ENCODE measurements at places on chromosomes 1 and 21.

- DNase-seq = no peak
Observed at GRCh38 chr1:226638608-226639007, 90.0 kb downstream of the STUM start.

DNA sequence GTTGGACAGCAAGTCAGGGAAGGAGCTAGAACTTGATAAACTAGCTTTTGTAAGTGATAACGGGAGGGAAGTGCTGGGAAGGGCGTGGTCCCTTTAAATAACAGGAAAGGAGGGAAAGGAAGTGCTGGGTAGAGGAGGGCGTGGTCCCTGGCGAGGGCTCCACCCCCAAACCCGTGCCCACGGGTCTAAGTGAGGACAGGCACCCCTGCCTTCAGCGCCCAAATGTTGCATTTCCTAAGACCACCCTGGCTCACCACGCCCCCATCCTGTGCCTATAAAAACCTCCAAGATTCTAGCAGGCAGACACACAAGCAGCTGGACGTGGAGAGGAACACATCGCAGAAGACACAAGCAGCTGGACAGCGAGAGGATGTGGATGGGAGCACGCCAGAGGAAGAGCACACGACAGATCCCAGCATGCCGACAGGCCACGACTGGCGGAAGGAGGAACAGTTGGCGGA lies 58.5 kb downstream of the PALMD start:
- peak; percentile 14 for DNase-seq

DNA sequence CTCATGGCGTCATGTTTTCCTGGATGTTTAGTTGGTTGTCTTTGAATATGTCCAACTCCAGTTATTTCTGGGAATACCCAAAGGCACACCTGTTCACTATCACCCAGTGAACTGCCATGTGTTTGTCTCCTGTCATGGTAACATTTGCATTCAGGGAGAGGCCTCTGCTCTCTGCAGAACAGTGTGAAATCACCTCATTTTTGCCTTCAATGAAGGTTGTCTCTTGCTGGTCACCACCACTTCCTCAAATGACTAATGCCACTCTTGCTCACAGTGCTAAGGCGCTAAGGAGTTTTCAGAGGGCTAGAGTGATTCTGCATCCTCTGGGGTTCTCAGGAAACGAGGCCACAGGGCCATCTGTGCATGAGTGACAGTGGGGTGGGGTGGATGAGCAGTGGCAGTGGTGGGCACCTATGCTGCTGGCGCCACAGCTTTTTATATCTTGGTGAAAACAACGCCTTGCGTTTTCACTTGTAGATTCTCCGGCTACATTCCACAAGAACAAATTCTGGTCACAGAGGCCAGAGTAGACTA lies 60.0 kb upstream of the ATP5PO start:
- DNase-seq = no peak

DNA sequence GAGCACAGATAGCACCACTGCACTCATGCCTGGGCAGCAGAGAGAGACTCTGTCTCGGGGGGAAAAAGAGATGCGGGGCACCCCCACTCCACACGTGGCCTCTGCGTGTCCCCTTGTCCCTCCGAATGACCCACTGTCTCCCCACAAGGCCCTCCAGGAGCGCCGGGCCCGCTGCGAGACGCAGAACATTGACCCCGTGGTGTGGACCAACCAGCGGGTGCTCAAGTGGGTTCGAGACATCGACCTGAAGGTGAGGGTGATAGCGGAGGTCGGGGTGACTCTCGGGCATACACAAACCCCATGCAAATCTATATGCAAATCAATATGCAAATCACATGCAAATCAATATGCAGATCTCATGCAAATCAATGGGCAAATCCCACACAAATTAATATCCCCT lies 50.3 kb upstream of the TMEM51 start:
- DNase-seq = no peak
